ENCODE measurements at places on chromosomes 13 and 19.

DNA sequence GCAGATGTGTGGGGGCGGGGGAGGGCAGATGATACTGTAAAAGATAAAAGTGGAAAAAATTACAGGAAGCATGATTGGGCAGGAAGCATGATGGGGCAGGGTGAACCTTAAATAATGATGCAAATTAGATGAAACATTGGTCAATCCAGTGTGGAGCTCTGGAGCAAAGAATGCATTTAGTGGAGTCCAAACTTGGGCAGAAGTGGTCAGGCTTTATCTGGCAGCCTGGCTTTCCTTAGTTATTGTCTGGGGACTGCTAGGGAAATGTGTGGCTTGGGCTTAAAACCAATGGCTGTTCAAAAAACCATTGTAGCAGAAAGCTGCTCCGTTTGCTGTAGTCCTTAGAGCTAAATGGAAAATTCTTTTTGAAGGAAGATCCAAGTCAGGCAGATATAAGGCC is 1077.3 kb upstream of the MIR17HG start:
- no peak for DNase-seq

DNA sequence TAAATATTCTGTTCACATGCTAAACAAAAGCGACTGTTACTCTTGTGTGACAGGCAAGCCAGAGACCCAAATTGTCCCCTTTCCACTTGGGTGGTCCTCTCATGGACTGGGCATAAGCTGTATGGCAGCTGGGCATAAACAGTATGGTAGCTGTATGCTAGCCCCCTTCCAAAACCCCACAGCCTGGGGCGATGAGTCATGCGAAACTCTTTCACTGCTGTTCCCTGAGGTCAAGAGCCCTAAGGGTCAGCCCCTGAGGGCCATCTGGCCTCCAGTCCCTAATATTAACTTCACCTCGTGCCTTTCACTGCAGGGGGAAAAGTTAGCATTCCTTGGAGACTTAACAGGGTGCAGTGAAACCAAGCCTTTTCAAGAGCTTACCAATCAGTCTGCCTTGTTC is 45.6 kb upstream of the ZNF562 start:
- DNase-seq: no peak

GRCh38 chr19:50377517-50377916 is 1.3 kb downstream of the NR1H2 start:
- DNase-seq: no peak

DNA sequence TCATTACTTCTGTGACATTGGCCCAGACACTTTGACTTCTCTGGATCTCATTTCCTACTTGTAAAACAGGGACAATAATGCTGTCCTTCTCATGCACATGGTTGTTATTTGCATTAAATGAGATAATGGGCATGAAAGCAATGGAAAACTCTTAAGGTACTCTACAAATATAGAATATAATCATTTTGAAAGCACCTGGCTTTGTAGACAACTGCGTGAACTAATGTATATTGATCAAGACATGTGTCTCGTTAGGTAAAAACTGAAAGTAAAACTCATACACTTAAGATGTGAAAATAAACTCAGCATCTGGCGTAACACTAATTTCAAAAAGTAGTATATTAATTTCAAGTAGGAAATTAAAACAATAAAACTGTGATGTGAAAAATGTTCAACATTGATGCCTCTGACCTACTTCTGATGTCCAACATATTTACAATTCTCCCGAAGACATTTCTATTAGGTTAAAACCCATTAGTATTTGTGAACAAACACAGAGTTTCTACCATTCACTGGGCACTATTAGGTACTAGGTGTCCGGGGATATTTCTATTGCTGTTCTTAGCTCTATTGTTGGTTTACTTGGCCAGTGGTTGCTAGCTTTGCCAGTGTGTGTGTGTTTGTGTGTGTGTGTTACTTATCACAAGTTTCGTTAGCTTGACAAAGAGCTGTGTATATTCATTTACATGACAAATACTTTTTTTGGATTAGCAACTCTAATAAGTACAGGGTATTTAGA is 220.5 kb downstream of the KCNRG start:
- DNase-seq: no peak

GRCh38 chr19:29662278-29662603 is 3.0 kb upstream of the PLEKHF1 start:
- no peak for DNase-seq

GRCh38 chr19:38735257-38735686 is 9.0 kb downstream of the CAPN12 start:
- no peak for DNase-seq

DNA sequence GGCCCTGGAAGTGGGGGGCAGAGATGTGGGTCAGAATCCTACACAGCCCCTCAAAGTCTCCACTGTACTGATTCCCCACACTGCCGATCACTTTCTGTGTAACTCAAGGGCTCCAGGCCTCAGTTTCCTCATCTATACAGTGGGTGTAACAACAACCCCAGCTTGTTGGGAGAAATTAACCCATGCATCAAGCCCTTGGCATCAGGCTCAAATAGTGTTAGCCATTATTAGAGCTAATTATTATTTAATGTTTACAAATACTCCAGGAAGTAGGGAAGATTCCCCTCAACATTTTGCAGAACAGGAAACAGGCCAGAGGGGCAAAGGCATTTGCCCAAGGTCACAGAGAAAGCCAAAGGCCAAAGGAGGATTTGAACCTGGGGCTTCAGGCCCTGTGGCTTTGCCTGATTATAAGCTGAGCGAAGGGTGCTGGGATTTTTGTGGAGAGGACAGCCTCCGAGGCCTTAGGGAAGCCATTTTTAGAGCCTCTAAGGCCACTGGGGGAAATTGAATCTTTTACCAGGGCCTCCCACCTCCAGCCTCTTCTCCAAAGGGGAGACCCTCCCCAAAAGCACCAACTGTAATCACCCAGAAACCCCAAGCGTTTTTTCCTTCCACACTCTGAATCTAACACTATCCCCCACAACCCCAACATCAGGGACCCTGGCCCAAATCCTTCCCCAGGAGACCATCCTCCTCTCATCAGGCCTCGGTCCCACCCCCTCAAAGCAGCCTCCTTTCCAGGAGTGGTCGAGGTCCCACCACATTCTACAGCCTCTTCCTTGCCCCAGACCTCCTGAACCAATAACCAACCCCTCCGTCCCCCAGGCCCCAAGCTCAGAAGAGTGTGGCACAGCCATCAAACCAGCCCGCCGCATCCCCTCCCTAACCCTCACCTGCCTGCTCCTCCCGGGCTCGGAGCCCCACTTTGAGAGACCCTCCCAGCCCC is 1.1 kb downstream of the FKBP8 start:
- DNase-seq: no peak

All from amniotic stem cell (primary cell).